ENCODE measurements at places on chromosomes 5 and 9. TPM values are rescaled to one million over a fixed set of nuclear protein-coding genes. Genes with fewer than 3 reads are reported as not detected.
A peak's percentile ranks its signal among the peaks of the same experiment; 100 is the strongest.

The TERT gene
- 0.35 TPM for total RNA-seq

The RANBP3L gene
- 0.13 TPM for total RNA-seq

The PCDHGA12 gene
- total RNA-seq: 1.3 TPM

The NADK2 gene
- total RNA-seq: 18.2 TPM

The ANKDD1B gene
- total RNA-seq: 0.37 TPM

DNA sequence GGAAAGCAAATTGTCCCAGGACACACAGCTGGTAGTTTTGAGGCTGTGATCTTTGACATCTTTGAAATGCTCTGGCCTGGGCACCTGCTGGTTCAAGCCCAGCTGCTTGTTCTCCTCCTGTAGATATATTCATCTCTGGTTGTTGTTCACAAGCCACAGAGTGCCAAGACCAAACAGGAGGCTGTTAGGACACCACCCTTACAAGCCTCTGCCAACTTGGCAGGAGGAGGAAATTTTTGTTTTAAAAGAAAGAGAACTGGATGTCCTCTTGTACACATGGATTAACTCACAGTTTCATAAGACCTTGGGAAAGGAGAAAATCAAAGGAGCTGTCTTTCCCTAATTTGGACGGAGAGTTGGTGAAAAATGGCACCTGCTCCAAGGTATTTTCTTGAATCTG is 8.5 kb upstream of the ZFP62 start:
- H3K4me1 ChIP-seq: peaks cover 16% of the 10 kb centered on the region
- H3K36me3 ChIP-seq: no peaks in the 10 kb centered on the region
- no peak overlapping the region for H3K27ac ChIP-seq
- DNase-seq: no peak

DNA sequence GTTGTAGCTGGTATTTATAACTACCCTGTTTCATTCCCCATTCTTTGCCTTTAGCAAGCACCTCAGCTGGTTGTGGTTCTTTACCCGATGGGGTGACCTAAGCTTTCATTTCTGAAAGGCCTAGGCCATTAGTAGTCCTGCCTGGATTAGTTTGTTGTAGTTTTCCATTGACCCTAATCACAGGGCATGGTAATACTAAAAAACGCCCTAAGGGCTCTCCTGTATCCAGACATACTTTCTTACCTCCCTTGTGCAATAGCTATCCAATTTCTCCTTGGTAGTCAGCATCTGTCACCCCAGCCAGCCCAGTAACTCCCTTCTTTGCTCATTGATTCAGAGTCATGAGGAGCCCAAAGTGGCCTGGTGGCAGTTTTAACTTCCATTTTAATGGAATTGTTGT is 24.0 kb downstream of the TMOD1 start:
- no peaks in the 10 kb centered on the region for H3K36me3 ChIP-seq
- no peak overlapping the region for H3K4me3 ChIP-seq
- no peak overlapping the region for H3K27ac ChIP-seq

GRCh38 chr9:5646116-5646515 is 17.2 kb downstream of the RIC1 start:
- no peak for DNase-seq
- H3K36me3 ChIP-seq: peaks cover 53% of the 10 kb centered on the region
- H3K4me3 ChIP-seq: no peak overlapping the region
- no peaks in the 10 kb centered on the region for H3K27me3 ChIP-seq

- H3K4me3 ChIP-seq: no peak overlapping the region
- H3K36me3 ChIP-seq: no peaks in the 10 kb centered on the region
- no peaks in the 10 kb centered on the region for H3K4me1 ChIP-seq
- no peak overlapping the region for H3K27ac ChIP-seq
Observed at GRCh38 chr9:9912459-9912858, 700.3 kb downstream of the PTPRD start.

DNA sequence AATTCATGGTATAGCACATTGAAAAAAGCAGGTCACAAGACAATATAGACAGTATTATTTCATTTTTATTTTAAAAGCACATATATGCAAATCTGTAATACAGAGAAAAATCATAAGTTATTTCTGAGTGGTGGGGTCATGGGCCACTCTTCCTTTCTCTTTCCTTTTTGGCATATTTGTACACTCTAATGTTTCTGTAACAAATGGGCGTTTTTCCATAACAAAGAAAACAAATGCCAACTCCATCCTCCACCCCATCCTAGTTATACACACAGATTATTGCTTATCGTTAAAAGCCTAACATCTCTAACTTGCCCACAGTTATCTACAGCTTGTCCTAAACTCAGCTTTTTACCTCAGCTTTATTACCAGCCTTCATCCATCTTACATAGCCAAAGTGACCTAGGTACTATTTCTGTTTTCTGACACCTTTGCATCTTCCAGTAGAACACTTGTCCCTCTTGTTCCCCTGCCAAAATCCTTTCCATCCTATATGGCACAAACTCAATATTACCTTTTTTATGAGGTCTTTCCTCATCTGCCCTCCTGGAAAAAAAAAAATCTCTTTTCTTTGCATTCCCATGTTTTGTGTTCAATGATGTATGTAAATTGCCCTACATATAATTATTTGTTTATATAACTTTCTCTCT is 4.1 kb downstream of the KIAA0825 start:
- H3K36me3 ChIP-seq: peaks cover 10% of the 10 kb centered on the region
- no peak for DNase-seq
- no peak overlapping the region for H3K4me3 ChIP-seq
- H3K4me1 ChIP-seq: peaks cover 15% of the 10 kb centered on the region

GRCh38 chr5:156498226-156498980 is 171.4 kb downstream of the SGCD start:
- no peak overlapping the region for H3K4me3 ChIP-seq
- no peaks in the 10 kb centered on the region for H3K4me1 ChIP-seq

DNA sequence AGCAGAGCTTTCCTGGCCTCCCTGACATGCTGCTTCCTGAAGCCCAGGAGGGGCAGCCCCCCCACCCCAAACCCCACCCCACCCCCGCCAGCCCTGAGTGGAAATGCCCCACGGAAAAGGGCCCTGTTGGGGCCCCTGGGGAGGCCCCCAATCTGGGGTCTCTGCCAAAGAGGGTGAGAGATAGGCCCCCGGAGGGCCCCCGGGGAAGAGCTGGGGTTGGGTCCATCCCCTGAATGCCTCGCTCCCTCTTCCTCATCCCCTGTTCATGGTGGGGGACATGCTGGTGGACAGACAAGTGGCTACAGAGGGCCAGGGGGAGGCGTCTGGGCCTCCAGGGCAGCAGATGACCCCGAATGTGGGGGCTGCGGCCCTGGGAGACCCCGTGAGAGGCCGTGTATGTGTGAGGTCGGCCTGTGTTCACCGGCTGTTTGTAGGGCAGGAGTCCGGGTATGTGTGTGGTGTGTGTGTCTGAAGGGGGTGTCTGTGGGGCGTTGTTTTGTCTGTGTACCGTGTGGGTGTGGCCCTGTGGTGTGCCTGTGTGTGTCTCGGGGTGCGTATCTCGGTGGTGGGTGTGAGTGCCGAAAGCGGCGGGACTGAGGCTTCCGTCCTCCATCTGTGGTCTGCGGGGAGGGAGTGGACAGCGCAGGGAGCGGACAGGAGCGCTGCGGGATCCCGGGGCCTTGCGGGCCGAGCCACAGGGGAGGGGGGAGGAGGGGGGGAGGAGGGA is 11.3 kb downstream of the C9orf50 start:
- H3K27me3 ChIP-seq: peaks cover 2% of the 10 kb centered on the region
- H3K4me1 ChIP-seq: peaks cover 26% of the 10 kb centered on the region
- peak overlapping the region; percentile 92 for H3K4me3 ChIP-seq
- H3K36me3 ChIP-seq: no peaks in the 10 kb centered on the region
- peak overlapping the region; percentile 83 for H3K27ac ChIP-seq

GRCh38 chr9:127915325-127915752 is 1.5 kb downstream of the ST6GALNAC4 start:
- no peaks in the 10 kb centered on the region for H3K27me3 ChIP-seq
- peaks cover 48% of the 10 kb centered on the region for H3K36me3 ChIP-seq
- DNase-seq: no peak
- H3K27ac ChIP-seq: peak overlapping the region; percentile 94
- H3K4me3 ChIP-seq: peak overlapping the region; percentile 88
- peaks cover 79% of the 10 kb centered on the region for H3K4me1 ChIP-seq

DNA sequence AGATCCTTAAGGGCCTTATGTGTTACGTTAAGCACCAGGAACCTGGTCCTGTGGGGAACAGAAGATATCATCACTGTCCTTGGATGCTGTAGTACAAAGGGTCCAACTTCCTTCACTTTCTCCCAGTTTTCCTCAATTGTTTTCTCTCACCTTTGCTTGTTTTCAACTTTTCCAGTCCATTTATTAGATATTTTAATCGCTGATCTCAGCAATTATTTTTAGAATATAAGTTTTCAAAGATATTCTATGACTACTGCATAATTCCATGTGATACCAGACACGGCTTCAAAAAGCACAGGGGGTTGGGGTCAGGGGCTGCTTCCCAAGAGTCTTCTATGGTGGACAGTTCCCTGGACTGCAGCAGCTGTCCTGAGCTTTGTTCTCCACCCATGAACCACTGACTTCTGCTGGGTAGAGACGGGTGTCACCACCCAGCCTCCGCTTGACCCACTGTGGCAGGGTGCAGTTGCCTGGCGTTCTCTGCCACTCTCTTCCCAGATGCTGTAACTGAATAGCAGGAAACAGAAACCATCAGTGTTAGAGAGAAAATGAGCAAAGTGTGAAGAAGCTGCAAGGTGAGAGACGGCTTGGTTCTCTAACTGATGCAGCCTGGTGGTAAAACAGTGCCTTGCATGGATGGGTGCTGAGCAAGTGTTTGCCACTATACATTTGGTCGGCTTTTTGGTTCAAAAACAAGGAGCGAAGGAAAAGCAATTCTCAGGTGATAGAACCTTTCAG is 383.0 kb downstream of the RAB3C start:
- H3K4me1 ChIP-seq: peaks cover 10% of the 10 kb centered on the region
- no peak overlapping the region for H3K4me3 ChIP-seq
- no peak overlapping the region for H3K27ac ChIP-seq
- no peaks in the 10 kb centered on the region for H3K27me3 ChIP-seq
- DNase-seq: no peak
- no peaks in the 10 kb centered on the region for H3K36me3 ChIP-seq

DNA sequence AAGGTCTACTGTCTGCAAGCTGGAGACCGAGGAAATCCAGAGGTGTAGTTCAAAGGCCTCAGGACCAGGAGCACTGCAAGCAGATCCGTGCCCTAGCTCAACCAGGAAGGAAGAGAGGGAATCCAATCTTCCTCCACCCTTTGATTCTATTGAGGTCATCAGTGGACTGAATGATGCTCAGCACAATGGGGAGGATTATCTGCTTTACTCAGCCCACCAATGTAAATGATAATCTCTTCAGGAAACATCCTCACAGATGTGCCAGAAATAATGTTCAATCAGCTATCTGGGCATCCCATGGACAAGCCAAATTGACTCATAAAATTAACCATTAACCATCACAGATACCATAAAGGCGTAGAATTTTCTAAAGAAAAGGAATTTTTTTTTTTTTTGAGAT is 92.0 kb downstream of the BASP1 start:
- H3K4me3 ChIP-seq: no peak overlapping the region
- H3K27ac ChIP-seq: no peak overlapping the region
- DNase-seq: no peak
- peaks cover 1% of the 10 kb centered on the region for H3K4me1 ChIP-seq
- H3K27me3 ChIP-seq: no peaks in the 10 kb centered on the region

GRCh38 chr9:38251036-38251860 is 141.3 kb upstream of the ALDH1B1 start:
- no peaks in the 10 kb centered on the region for H3K4me1 ChIP-seq
- no peaks in the 10 kb centered on the region for H3K27me3 ChIP-seq
- no peak overlapping the region for H3K4me3 ChIP-seq
- H3K27ac ChIP-seq: no peak overlapping the region

DNA sequence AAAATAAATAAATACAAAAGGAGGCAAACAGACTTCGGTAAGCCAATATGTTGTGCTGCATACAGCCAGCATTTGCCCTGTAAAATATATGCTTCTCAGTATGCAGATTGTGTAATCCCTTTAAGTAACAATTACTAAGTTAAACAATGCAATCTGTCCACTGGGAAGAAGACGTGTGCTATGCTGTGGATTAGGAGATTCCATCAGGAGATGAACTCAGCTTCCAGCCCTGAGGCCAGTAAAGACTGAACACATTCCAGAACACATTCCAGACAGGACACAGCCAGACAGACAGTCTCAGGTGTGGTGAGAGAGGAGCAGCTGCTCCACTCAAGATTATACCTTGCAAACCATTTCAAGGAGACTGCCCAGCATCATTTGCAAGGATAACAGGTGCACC is 97.8 kb downstream of the MPDZ start:
- H3K36me3 ChIP-seq: no peaks in the 10 kb centered on the region
- no peak overlapping the region for H3K27ac ChIP-seq
- H3K27me3 ChIP-seq: no peaks in the 10 kb centered on the region
- DNase-seq: no peak
- no peak overlapping the region for H3K4me3 ChIP-seq

GRCh38 chr9:133713150-133713959 is 24.8 kb downstream of the SARDH start:
- H3K4me3 ChIP-seq: no peak overlapping the region
- H3K27ac ChIP-seq: no peak overlapping the region
- peaks cover 20% of the 10 kb centered on the region for H3K4me1 ChIP-seq
